ENCODE measurements at places on chromosomes 5 and 9.

- DNase-seq, result no peak
Measured at GRCh38 chr9:103799959-103800358, 294.1 kb upstream of the SMC2 start.

GRCh38 chr5:147750065-147750464 lies 32.5 kb downstream of the JAKMIP2 start:
- DNase-seq, result no peak

DNA sequence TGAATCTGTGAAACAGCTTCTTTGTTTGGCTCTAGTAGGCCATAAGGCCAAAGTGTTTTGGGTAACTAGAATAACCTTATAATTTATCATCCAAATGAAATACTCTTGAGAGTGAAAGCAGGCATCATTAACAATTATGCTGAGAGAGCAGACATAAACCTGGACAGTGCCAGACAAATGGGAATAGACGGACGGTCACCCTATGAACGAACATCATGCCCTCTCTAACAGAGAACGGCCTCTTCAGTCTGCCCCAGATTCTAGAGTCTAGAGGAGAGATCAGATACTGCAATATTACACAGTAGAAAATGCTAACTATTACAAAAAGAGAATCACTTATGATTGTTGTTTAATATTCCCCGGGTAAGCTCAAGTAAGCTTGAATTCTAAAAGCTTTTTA lies 68.5 kb downstream of the APBA1 start:
- no peak for DNase-seq

DNA sequence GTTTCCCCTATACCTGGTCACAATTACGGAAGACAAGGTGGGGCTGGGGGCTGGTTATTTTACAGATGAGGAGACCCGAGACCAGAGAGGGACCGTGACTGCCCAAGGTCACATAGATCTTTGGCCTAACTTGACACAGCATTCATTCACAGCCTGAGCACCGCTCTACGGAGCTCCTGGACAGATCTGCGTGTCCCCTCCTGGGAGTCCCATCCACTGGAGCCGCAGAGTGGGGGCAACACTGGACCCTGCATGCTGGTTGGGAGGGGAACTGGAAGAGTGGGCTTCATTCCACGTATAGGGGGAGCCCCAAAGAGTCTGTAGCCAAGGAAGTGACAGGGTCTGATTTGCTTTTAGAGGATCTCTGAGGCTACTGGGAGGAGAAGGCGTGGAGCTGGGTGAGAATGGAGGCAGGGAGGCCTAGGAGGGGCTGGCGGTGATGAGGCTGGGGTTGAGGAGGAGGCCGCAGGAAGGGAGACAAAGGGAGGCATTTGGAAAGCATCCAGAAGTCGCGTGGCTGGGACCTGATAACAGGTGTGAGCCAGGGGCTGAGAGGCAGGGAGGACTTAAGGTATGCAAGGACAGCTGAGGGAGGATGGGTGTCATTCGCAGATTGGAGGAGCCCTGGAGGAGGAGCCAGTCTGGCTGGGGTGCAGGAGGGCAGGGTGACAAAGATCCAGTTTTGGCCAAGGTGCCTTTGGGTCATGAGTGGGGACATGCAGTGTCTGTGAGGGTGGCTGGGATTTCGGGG lies 64.3 kb upstream of the IER5L start:
- no peak for DNase-seq

GRCh38 chr5:29662876-29663275 lies 1530.6 kb upstream of the CDH6 start:
- no peak for DNase-seq

DNA sequence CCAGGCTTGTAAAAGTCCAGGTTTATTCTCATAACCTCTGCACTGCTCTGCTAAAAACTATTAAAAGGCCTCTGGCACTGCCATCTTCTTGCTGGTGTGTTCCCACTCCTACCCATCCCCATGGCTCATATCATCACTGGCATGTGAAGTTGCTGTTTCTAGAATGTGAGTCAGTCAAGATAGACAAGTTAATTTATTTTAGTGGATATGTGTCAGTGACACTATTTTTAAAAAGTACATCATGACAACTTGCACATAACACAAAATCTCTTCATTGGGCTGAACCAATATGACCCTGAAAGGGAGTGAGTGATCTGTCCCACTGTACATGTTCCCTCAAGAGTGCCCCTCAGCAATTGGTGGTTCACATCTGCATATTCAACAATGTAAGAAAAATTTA lies 299.7 kb downstream of the NFIB start:
- no peak for DNase-seq

GRCh38 chr5:102858221-102858620 lies 103.1 kb downstream of the PAM start:
- DNase-seq, result no peak

DNA sequence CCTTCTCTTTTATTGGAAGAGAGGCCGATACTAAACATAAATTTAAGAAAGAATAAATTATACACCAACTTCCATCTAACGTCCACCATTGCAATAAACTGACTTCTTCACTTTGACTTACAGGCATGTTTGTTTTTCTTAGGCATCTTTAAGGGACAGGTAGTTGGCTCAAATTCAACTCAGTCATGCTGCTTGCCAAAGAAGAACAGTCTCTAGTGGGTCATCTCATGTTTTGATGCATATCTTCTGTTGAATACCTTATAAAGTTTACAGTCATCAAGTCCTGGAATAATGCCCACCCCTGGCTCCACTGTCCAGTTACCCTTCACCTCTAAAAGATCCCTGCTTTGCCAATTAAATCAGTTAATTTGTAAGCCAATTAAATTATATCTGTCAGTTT lies 328.2 kb upstream of the GRAMD2B start:
- DNase-seq, result no peak

GRCh38 chr5:8840237-8840636 lies 705.6 kb downstream of the SEMA5A start:
- DNase-seq, result no peak

DNA sequence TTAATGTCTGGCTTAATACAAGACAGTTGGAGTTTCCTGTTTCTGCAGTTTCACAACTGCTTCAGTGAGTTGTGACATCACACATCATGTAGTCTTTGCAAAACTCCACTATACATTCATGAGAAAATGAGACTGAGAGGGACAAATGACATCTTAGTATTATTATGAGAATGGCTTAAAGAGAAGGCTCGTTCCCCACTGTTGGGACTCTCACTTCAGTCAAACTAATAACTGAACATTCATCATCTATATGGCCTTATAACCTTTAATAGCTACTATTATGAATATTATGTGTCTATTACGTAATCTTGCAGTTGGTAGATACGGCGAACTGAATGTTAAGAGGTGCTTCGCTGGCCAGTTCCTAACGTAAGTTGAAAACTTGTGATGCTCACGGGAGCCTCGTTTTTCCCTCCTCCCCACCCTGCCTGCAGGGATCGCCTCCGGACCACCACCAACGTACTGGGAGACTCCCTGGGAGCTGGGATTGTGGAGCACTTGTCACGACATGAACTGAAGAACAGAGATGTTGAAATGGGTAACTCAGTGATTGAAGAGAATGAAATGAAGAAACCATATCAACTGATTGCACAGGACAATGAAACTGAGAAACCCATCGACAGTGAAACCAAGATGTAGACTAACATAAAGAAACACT lies 79.4 kb downstream of the SLC1A3 start:
- DNase-seq, result no peak

DNA sequence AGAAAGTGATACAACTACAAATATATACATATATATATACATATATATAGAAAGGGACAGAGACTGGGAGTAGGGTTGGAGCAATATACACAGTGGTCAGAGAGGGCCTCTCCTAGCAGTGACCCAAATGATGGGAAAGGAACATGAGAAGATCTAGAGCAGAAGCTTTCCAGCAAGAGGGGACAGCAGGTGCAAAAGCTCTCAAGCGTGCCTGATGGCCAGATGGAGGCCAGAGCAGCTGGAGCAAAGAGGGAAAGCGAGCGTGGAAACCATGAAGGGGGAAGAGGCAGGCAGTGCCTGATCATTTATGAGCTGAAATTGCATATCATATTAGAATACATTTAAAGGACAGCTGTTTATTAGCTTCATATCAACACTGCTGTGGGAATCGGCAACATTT lies 7.6 kb upstream of the GRPEL2 start:
- DNase-seq, result no peak

DNA sequence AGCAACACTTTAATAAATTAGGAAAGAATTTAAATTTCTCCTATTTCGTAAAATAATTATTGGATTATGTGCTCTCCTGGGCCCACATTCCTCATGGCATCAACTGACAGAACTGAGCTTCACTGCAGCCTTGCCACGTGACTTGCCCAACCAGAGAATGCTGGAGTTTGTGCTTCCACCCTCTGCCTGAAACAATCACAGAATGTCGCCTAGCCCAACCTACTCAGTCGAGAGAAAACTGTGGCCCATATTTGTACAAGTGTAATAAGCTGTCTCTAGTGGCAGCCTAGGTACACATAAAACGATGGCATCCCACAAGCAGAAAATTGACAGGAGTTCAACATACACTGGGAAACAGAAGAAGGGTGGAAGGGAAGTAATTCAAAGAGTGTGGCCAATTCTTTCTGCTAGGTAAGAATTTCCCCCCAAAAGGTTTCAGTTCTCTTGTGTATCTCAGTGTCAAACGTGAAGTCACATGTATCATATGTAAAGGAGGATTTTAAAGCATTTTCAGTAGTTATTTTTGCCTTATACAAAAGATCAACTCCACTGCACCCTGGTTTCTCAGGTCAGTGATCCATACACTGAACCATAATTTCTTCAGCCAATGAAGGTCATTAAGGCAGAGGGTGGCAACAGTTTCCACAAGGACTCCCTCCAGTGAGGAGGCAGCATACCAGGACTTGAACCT lies 41.7 kb downstream of the ZNF608 start:
- DNase-seq, result no peak

DNA sequence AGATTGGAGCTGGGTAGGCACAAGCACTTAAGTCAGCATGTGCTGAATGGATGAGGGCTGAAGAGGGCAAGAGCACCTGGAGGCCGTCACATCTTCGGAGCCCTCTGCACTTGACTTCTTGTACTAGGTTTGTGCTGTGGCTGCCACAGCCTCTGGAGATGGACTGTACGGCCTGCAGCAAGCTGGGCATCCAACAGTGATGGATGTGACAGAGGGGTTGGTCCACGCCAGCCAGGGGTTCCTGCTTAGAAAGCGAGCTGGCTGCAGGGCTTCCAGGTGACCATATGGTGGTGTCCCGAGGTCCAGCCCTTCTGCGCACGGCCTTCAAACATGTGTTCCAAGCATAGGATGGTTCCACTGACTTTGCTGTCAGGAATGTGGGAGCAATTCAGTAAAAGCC lies 65.1 kb upstream of the PHYKPL start:
- DNase-seq, result no peak

DNA sequence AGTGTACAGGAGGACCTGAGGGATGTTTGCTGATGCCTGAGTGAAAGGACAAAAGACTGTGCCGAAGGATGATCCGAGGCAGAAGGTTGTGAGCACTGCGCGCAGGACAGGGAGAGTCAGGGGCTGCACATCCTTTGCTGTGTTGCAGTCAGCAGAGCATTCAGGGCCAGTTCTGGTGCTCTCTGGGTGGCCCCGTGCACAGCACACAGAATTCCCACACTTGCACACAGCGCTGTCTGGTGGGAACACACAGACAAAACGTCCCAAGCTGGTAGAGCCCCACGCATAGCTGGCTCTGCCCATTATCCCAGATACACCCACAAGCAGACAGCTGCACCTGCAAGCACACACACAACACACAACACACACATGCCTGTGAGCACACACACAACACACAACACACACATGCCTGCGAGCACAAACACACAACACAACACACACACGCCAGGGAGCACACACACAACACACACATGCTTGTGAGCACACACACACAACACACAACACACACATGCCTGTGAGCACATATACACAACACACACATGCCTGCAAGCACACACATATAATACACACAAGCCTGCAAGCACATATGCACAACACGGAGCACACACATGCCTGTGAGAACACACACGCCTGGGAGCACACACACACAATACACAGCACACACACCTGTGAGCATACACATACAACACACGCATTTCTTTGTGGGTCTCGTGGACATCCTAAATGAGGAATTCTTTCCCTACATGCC lies 74.4 kb downstream of the FGF18 start:
- no peak for DNase-seq

DNA sequence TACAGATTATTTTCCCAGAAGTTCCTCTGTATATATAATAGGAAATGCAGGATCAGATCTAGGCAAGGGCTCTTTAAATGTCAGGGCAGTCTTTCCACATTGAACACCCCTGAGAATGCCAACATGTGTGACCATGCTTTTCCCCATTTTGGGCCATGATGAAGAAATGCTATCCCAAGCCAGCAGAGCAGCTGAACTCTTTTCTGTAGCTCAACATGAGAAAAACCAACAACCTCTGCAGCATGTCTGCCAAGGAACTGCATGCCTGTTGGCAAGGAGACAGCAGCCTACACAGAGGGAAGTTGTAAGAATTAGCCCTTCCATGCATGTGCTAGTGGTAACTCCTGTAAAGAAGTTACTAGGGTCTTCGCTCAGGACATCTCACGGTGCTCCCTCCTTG lies 9.5 kb upstream of the IFNK start:
- DNase-seq, result no peak

GRCh38 chr9:135053133-135053532 lies 34.3 kb upstream of the OLFM1 start:
- DNase-seq, result no peak

DNA sequence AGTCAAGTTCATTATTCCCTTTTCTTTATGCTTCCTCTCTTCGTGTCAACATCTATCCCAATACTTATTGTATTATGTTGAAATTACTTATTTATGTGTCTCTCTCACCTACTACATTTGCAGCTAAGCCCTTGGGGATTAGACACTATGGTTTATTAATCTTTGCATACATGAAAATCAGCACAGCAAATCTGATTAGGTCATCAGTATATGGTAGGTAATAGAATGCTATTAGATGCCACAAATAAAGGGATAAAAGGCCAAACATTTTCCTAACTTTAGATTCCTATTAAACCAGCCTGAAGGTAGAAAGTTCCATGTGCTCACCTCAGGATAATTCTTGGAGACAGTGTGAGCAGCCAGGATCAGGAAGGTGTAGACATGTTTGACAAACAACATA lies 490.1 kb upstream of the MPDZ start:
- no peak for DNase-seq

- DNase-seq, result no peak
Measured at GRCh38 chr9:589723-590122, 251.8 kb upstream of the DMRT1 start.

GRCh38 chr5:172771439-172772111 lies 580 bp upstream of the DUSP1 start:
- DNase-seq, result no peak

GRCh38 chr9:132474253-132474652 lies 64.2 kb downstream of the CFAP77 start:
- no peak for DNase-seq

- no peak for DNase-seq
Measured at GRCh38 chr5:7827610-7828009, 23.3 kb downstream of the CFAP90 start.

DNA sequence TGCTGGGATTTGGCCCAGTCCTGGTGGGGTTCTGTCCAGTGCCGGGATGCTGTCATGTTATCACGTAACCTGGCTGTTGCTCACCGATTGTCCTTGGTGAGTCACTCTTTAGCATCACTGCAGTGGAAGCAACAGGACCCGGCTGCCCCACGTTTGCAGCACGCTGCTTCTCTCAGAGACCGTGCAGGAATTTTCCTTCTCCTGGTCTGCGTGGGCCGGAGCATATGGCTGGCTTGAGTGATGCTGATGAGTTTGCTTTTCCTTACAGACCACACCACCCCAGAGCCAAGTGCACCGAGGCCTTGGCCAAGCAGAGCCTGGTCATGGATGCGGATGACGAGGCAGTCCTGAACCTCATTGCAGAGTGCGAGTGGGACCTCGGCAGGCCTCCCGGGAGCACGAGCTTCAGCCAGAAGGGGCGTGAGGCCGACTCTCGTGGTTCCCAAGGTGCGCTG lies 21.4 kb downstream of the CEP72 start:
- DNase-seq, result no peak

Measured in urinary bladder (tissue), 4 donors.